ENCODE measurements at places on chromosomes 13 and 19. TPM values are rescaled to one million over a fixed set of nuclear protein-coding genes. Genes with fewer than 3 reads are reported as not detected.

- no peak overlapping the region for H3K4me3 ChIP-seq
- H3K36me3 ChIP-seq: peaks cover 49% of the 10 kb centered on the region
- no peaks in the 10 kb centered on the region for H3K27me3 ChIP-seq
- peak; percentile 64 for DNase-seq
- peak overlapping the region; percentile 23 for H3K27ac ChIP-seq
Observed at GRCh38 chr13:40974460-40975407, 44.4 kb downstream of the ELF1 start.

- H3K4me3 ChIP-seq: peak overlapping the region; percentile 94
- DNase-seq: no peak
- H3K27me3 ChIP-seq: no peaks in the 10 kb centered on the region
- H3K4me1 ChIP-seq: peaks cover 48% of the 10 kb centered on the region
Observed at GRCh38 chr13:48234566-48235340, 1.7 kb downstream of the ITM2B start.

SLITRK6 gene
- total RNA-seq: not detected

- no peak overlapping the region for H3K4me3 ChIP-seq
- H3K36me3 ChIP-seq: peaks cover 2% of the 10 kb centered on the region
- DNase-seq: no peak
- peaks cover 38% of the 10 kb centered on the region for H3K27me3 ChIP-seq
- H3K4me1 ChIP-seq: peaks cover 46% of the 10 kb centered on the region
- no peak overlapping the region for H3K27ac ChIP-seq
Observed at GRCh38 chr19:40596608-40597328, 4.4 kb upstream of the LTBP4 start.

DNA sequence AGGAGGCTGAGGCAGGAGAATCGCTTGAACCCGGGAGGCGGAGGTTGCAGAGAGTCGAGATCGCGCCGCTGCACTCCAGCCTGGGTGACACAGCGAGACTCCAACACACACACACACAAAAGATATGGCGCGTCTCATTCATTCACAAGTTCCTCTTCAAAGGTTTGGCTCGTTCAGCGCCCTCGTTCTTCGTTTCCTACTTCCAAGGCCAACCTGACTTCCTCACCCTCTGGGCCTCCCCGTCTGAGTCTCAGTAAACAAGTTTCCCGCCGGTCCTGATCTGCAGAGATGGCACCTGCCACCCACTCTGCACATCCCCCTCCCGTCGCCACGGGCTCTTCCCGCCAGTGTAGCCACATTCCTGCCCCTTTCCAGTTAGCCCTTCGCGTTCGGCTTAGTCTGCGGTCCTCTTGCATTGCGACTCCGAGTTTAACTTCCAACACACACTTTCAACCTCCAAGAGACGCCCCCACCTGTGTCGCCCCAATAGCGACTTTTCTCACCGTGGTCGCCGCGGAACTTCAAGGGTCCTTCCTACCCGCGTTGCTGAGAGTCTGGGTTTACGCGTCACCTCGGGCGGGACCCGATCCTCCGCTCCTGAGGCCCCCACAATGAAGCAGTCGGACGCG is 1.3 kb upstream of the BSG start:
- H3K4me1 ChIP-seq: peaks cover 34% of the 10 kb centered on the region
- DNase-seq: peak; percentile 68
- H3K4me3 ChIP-seq: peak overlapping the region; percentile 88
- H3K36me3 ChIP-seq: peaks cover 3% of the 10 kb centered on the region
- H3K27me3 ChIP-seq: no peaks in the 10 kb centered on the region

F10 gene
- total RNA-seq: not detected

DNA sequence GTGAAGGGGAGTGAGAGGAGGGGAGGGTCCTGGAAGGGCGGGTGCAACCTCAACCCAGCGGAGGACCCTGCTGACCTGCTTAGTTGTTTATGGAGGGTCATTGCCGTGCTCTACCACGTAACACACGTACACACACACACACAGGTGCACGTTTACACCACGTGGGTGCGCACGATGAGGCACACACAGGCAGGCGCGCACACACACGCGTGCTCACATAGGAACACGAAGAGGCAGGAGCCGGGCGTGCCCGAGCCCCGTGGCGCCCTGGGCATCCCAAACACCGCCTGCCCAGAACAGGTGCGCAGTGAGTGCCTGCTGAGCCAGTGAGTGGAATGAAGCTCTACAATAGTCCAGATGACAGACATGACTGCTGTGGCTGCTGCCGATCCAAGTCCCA is 11.2 kb upstream of the MADCAM1 start:
- no peak overlapping the region for H3K27ac ChIP-seq
- no peak overlapping the region for H3K4me3 ChIP-seq
- H3K4me1 ChIP-seq: peaks cover 9% of the 10 kb centered on the region
- H3K27me3 ChIP-seq: peaks cover 14% of the 10 kb centered on the region
- H3K36me3 ChIP-seq: peaks cover 19% of the 10 kb centered on the region

- peaks cover 25% of the 10 kb centered on the region for H3K36me3 ChIP-seq
- peaks cover 2% of the 10 kb centered on the region for H3K4me1 ChIP-seq
- H3K27ac ChIP-seq: no peak overlapping the region
- H3K27me3 ChIP-seq: peaks cover 3% of the 10 kb centered on the region
- H3K4me3 ChIP-seq: no peak overlapping the region
Observed at GRCh38 chr19:55703790-55704215, 28.8 kb downstream of the EPN1 start.

GRCh38 chr19:12994701-12995595 is at the start of gene NFIX:
Gene NFIX, plus strand, starts transcription at chr19:12995475. Its CDS starts 363 bp downstream, at chr19:12995838.
- H3K4me3 ChIP-seq: peak within 1 kb of the TSS; percentile 80
- H3K36me3 ChIP-seq: no peaks in the 10 kb centered on the region
- H3K27ac ChIP-seq: peak within 1 kb of the TSS; percentile 64

DNA sequence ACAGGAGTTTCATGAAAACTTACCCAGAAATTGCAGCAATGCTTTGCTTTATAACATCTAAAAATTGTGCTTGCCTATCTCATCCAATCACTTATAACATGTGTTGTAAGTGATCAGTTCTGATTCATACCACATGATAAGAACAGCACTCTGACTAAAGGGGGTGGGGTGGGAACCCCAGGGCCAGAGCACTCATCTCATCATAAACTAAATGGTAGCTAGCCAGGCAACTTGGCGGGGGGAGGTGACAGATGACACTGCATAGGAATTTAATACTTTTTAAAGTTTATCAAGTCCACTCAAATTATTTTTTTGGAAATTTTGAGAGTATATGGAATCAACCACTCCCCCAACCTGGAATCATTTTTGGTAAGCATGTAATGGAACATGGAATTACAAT is 42.1 kb downstream of the FOXO1 start:
- H3K27me3 ChIP-seq: no peaks in the 10 kb centered on the region
- H3K36me3 ChIP-seq: peaks cover 41% of the 10 kb centered on the region
- peaks cover 67% of the 10 kb centered on the region for H3K4me1 ChIP-seq

DUXA gene
- not detected for total RNA-seq

LRP3 gene
- not detected for total RNA-seq

- no peaks in the 10 kb centered on the region for H3K27me3 ChIP-seq
- H3K27ac ChIP-seq: peak overlapping the region; percentile 93
- DNase-seq: peak; percentile 86
- H3K36me3 ChIP-seq: peaks cover 54% of the 10 kb centered on the region
Observed at GRCh38 chr19:43765109-43765876, 10.5 kb upstream of the SMG9 start.

REEP6 gene
- 1.7 TPM for total RNA-seq

- peaks cover 3% of the 10 kb centered on the region for H3K4me1 ChIP-seq
- no peaks in the 10 kb centered on the region for H3K36me3 ChIP-seq
- H3K27ac ChIP-seq: no peak overlapping the region
- DNase-seq: no peak
- peaks cover 2% of the 10 kb centered on the region for H3K27me3 ChIP-seq
Observed at GRCh38 chr19:54888239-54888638, 14.2 kb downstream of the FCAR start.

DNA sequence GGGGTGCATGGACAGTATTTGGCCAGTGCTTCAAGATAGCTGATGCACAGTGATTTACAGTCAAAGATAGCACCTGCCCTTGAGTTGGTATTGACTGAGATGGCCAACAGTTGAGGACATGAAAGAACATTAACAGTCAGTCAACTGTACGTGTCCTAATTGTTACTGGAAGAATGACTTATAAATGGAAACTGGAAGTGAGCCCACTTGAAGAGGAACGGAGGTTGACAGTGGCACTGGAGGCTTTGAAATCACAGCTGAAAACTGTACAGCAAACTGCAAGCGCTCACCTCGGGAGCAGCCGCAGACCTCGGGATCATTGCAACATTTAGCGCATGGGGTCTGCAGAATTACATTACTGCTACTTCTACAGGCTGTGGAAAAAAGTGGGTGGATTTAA is 77.1 kb downstream of the GGACT start:
- H3K27me3 ChIP-seq: no peaks in the 10 kb centered on the region
- H3K4me3 ChIP-seq: no peak overlapping the region
- no peak overlapping the region for H3K27ac ChIP-seq
- peaks cover 5% of the 10 kb centered on the region for H3K4me1 ChIP-seq
- DNase-seq: no peak
- H3K36me3 ChIP-seq: no peaks in the 10 kb centered on the region

DNA sequence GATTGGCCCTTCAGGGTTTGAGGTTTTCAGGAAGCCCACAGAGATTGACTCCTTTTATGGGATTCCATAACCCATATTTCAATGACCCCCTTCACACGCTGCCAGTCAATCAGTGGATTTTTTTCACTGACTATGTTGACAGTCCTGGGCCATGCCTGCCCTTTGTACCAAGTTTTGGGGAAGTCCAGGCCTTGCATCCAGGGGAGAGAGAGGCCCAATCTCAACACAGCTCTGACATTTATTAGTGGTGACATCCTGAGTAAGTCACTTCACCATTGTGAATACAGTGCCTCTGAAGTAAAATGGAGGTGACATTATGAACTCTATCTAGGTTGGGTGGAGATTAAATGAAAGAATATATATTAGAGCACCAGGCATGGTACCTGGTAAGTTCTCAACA is 181.1 kb downstream of the NUFIP1 start:
- H3K36me3 ChIP-seq: no peaks in the 10 kb centered on the region
- no peak overlapping the region for H3K27ac ChIP-seq
- H3K4me3 ChIP-seq: no peak overlapping the region
- H3K27me3 ChIP-seq: peaks cover 7% of the 10 kb centered on the region
- H3K4me1 ChIP-seq: no peaks in the 10 kb centered on the region

UBE2L5 gene
- not detected for total RNA-seq

GRCh38 chr13:40982772-40983171 is 36.3 kb downstream of the ELF1 start:
- H3K36me3 ChIP-seq: peaks cover 42% of the 10 kb centered on the region
- H3K27me3 ChIP-seq: no peaks in the 10 kb centered on the region
- peak; percentile 82 for DNase-seq
- H3K27ac ChIP-seq: peak overlapping the region; percentile 93
- peak overlapping the region; percentile 94 for H3K4me3 ChIP-seq
- H3K4me1 ChIP-seq: peaks cover 53% of the 10 kb centered on the region

GRCh38 chr19:15218501-15218900 is 13.7 kb downstream of the EPHX3 start:
- H3K27ac ChIP-seq: no peak overlapping the region
- H3K4me3 ChIP-seq: no peak overlapping the region
- H3K27me3 ChIP-seq: peaks cover 12% of the 10 kb centered on the region
- no peak for DNase-seq
- no peaks in the 10 kb centered on the region for H3K36me3 ChIP-seq
